ENCODE measurements at places on chromosomes 2 and 18.

- no peak for DNase-seq
Observed at GRCh38 chr18:23143815-23144261, 8.6 kb downstream of the CABLES1 start.

DNA sequence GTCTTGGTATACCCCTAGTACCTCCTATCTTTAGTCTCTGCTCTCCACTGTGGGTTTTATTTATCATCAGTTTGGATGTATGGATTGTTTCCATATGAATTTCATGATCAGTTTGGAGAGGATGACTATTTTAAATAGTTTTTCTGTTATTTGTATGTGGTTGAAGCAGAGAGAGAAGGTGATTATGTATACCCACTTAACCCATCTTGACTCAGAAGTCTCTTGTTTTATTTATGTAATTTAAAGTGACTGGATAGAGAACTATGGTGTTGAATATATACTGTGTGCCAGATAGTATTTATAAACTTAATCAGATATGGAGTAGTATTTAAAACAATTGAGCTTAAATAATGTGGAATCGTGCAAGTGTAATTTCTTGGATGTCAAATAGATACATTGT lies 39.9 kb downstream of the SMAD4 start:
- no peak for DNase-seq

GRCh38 chr18:12492907-12493306 lies 85.2 kb downstream of the PRELID3A start:
- no peak for DNase-seq

GRCh38 chr2:197216361-197216979 lies 94.1 kb downstream of the ANKRD44 start:
- DNase-seq: no peak

GRCh38 chr2:8225266-8225665 lies 456.6 kb upstream of the ID2 start:
- no peak for DNase-seq

GRCh38 chr18:11177382-11177781 lies 28.0 kb upstream of the PIEZO2 start:
- no peak for DNase-seq

DNA sequence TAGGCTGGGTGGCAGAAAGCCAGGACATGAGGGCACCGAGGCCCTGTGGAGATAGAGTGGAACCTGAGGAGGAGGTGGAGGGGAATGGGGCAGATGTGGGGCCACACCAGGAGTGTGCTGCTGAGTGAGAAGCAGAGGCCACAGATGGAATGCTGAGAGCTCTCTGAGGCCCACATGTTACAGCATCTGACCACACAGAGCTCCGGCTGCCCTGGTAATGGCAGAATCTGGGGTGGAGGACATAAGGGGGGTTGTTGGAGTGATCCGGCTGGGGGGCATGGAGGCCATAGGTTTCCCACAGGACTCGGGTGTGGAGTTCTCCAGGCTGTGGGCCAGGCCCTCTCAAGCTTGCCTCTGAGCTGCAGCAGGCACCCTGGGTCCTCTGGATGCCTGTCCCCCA lies 3.8 kb downstream of the MZT2B start:
- no peak for DNase-seq

- no peak for DNase-seq
Observed at GRCh38 chr18:66949419-66949818, 345.5 kb upstream of the CDH19 start.

GRCh38 chr2:177625744-177626650 lies 233.4 kb downstream of the AGPS start:
- no peak for DNase-seq

DNA sequence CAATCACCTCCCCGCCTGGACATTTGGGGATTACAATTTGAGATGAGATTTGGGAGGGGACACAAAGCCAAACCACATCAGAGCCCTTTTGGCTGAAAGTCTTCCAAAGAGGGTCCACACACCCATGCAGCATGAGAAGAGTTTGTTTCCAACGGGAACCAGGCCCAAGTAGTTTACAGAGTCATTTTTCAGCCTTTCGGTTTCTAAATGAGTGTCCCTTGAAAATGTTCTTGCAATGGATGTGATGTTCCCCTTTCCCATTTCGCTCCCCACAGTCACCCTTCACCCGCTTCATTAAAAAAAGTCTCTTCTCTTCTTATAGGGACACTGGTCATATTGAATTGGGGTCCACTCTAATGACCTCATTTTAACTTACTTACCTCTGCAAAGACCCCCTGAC lies 157.4 kb downstream of the ARL4C start:
- no peak for DNase-seq

DNA sequence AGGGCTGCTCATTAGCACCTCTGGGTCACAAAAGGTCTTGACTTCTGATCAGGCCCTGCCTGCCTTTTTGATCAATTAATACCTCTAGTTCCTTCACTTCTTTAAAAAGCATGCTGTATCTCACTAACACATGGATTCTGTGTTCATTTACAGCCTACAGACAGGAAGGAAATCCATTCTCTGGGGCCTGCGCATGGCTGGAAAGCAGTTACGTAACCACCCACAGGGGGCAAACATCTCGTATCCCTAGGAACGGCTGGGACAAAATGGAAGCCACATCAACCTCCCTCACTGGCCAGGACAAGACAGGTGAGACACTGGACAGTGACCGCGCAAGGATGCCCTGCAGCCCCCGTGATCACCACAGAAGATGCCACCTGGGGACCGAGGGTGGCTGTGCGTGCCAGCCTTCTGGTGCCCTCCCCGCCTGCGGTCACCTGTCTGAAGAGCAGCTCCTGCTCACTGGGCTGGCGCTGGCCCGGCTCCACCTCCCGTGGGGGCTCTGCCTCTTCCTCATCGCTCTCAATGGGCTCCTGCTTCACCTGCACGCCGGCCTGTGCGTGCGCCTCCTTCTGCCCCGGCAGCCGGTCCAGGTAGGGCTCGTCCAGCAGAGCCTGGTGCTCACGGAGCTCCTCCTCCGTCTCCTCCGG lies 266.9 kb downstream of the TWIST2 start:
- no peak for DNase-seq

GRCh38 chr2:71787108-71787415 lies 333.7 kb downstream of the DYSF start:
- no peak for DNase-seq

- no peak for DNase-seq
Observed at GRCh38 chr2:44061876-44062275, 66.1 kb upstream of the LRPPRC start.

DNA sequence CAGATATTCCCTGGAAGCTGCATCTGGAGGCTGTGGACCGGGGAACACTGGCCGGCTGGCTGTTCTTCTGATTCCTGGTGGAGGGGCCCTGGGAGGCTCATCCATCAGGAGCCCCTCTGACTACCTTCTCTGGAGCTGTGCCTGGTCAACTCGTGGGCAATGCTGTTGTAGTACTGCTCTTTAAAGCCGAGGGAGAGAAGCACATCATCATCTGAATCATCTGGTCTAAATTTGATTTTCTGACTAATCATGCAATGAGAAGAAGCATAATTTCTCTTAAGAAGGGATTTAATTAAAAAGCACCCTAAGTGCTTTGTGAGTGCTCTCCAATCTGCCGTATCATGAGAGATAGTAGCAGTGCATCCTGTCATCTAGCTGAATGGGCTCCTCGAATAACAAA lies 229.5 kb downstream of the FHOD3 start:
- no peak for DNase-seq

GRCh38 chr2:135320465-135321355 lies 210.3 kb downstream of the ZRANB3 start:
- no peak for DNase-seq

- DNase-seq: no peak
Observed at GRCh38 chr18:50935493-50936191, 32.2 kb upstream of the ELAC1 start.
